ENCODE measurements at places on chromosomes 1 and 21.

GRCh38 chr21:44880405-44881197 lies 7.1 kb upstream of the PTTG1IP start:
- H3K27ac ChIP-seq = no peak overlapping the region
- no peak overlapping the region for H3K4me3 ChIP-seq
- H3K36me3 ChIP-seq = no peaks in the 10 kb centered on the region
- H3K27me3 ChIP-seq = peaks cover 9% of the 10 kb centered on the region
- no peaks in the 10 kb centered on the region for H3K4me1 ChIP-seq

- no peak for DNase-seq
- H3K36me3 ChIP-seq = peaks cover 46% of the 10 kb centered on the region
- H3K4me1 ChIP-seq = no peaks in the 10 kb centered on the region
- no peaks in the 10 kb centered on the region for H3K27me3 ChIP-seq
- peak overlapping the region; percentile 68 for H3K27ac ChIP-seq
- no peak overlapping the region for H3K4me3 ChIP-seq
These were observed 64.6 kb upstream of the DIP2A start for GRCh38 chr21:46393941-46394594.

DNA sequence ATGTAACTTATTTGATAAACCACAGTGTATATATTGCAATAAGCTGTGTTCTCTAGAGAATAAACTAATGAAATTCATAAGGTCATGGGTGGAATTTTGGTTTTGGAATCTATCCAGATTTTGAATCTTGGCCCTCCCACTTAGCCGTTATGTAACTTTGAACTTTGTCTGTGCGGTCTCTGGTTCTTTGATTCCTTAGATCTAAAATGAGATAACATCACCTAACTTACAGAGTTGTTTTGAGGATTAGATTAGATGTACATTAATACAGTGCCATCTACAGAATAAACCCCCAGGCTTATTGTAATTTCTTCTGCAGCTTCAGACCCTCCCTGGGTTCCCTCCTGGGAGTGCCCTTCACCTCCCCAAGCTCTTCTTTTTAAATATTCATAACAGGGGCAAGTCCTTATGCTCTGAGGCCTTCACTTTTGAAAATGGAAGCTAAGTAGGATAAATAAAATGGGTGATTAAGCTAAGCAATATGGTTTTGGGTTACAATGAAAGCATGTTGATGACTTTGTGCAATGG lies 124.3 kb downstream of the ATG4C start:
- DNase-seq = no peak
- no peak overlapping the region for H3K27ac ChIP-seq
- no peaks in the 10 kb centered on the region for H3K36me3 ChIP-seq
- H3K4me1 ChIP-seq = no peaks in the 10 kb centered on the region

DNA sequence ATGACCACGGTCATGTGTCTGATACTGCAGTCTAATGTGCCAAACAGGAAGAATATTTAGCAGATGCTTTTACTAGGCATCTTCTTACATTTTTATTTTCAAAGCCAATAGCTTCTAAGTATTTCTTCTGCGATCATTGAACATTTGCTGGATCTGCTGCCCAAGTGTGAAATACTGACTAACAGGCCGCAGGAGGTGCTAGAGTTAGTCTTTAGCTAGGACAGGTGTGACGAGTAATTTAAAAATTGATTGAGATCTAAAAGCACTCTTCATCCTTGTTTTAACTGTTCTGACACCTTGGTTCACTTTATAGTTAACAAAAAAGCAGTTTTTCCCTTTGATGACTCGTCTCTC lies 748 bp upstream of the FAM78B start:
- H3K27me3 ChIP-seq = peaks cover 33% of the 10 kb centered on the region
- H3K27ac ChIP-seq = no peak overlapping the region
- H3K4me3 ChIP-seq = peak overlapping the region; percentile 82
- H3K36me3 ChIP-seq = no peaks in the 10 kb centered on the region
- no peak for DNase-seq
- no peaks in the 10 kb centered on the region for H3K4me1 ChIP-seq

DNA sequence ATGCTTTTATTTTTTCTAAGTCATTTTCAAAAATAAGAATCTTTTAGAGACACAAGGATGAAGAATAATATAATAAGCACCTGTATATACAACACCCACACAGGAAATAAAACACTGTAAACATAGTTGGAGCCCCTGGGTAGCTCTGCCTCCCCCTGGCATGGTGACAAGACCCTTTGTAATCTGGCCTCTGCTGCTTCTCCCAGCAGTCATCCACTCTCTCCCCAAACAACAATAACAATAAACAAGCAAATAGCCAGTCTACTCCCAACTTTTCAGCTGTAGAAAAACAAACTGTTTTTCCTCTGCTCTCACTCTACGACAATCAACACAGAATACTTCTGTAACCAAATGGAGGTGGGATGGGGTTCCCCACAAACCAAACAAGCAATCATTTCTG lies 110.1 kb downstream of the CSMD2 start:
- DNase-seq = no peak
- no peak overlapping the region for H3K27ac ChIP-seq
- peaks cover 5% of the 10 kb centered on the region for H3K27me3 ChIP-seq
- no peaks in the 10 kb centered on the region for H3K36me3 ChIP-seq
- H3K4me3 ChIP-seq = no peak overlapping the region

DNA sequence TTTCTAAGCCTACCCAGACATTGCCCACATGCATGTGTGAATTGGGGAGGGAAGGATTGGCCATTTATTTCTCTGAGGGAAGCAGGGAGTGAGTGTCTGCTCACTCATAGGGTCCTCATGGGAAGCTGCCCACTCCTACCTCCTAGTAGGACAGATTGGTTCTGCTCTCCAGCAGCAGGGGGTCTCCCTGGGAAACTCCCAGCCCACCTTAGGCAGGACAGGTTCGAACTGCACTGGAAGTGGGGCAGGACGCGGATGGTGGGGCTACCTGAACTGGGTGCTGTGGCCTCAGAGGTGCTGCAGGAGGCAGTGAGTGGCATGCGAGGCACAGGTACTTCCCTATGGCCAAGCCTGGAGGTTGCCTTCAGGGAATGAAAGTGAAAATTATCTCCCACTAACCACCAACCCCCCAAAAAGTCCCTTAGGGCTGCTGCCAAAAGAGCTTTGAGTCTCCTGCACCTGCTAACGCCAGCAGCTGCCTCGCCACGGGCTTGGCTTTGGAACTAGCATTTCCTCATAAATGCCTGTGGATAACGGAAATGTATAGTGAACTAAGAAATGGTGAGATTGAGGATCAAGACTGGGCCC lies 157.0 kb upstream of the COA6 start:
- no peak overlapping the region for H3K27ac ChIP-seq
- H3K36me3 ChIP-seq = no peaks in the 10 kb centered on the region
- peaks cover 7% of the 10 kb centered on the region for H3K4me1 ChIP-seq
- DNase-seq = no peak

GRCh38 chr1:10735563-10736305 lies 60.7 kb downstream of the CASZ1 start:
- H3K27ac ChIP-seq = peak overlapping the region; percentile 79
- no peaks in the 10 kb centered on the region for H3K27me3 ChIP-seq
- no peaks in the 10 kb centered on the region for H3K36me3 ChIP-seq
- H3K4me1 ChIP-seq = no peaks in the 10 kb centered on the region
- no peak for DNase-seq
- no peak overlapping the region for H3K4me3 ChIP-seq

GRCh38 chr1:37308031-37308960 lies 166.1 kb upstream of the ZC3H12A start:
- H3K4me3 ChIP-seq = no peak overlapping the region
- no peaks in the 10 kb centered on the region for H3K27me3 ChIP-seq

DNA sequence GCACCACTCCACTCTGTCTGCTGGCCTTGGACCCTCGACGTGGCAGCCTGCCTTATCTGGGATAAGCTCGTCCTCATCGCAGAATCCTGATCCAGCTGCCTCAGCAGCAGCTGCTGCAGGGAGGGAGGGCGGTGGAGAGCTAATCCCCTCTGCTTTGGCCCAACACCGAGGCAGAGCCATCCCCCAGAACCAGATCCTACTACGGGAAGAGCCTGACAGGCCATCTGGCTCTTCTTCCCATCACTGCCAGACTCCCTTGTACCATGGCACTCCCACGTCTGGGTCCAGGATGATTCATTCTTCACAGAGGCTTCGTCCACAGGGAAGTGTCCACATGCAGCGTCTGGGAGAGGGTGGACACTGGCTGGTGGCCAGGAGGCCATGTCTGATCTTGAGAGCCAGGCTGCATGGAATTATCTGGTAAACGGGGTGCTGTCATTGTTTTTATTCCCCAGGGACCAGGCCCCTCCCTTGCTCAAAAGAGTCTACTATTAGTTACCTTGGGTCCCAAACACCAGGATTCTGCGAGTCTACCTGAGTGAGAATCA lies 14.6 kb upstream of the PKP1 start:
- no peak overlapping the region for H3K4me3 ChIP-seq
- H3K27me3 ChIP-seq = peaks cover 22% of the 10 kb centered on the region
- DNase-seq = peak; percentile 36
- H3K27ac ChIP-seq = no peak overlapping the region

GRCh38 chr1:119935373-119935772 lies 39.1 kb upstream of the ADAM30 start:
- peaks cover 72% of the 10 kb centered on the region for H3K36me3 ChIP-seq
- H3K27ac ChIP-seq = no peak overlapping the region
- no peaks in the 10 kb centered on the region for H3K27me3 ChIP-seq

GRCh38 chr1:62712336-62713243 lies 24.4 kb upstream of the DOCK7 start:
- no peak overlapping the region for H3K4me3 ChIP-seq
- no peak for DNase-seq
- no peaks in the 10 kb centered on the region for H3K27me3 ChIP-seq

- H3K27me3 ChIP-seq = no peaks in the 10 kb centered on the region
- no peaks in the 10 kb centered on the region for H3K4me1 ChIP-seq
- no peak overlapping the region for H3K27ac ChIP-seq
- no peaks in the 10 kb centered on the region for H3K36me3 ChIP-seq
- DNase-seq = no peak
- no peak overlapping the region for H3K4me3 ChIP-seq
These were observed 28.3 kb downstream of the POU2F1 start for GRCh38 chr1:167248707-167249642.

DNA sequence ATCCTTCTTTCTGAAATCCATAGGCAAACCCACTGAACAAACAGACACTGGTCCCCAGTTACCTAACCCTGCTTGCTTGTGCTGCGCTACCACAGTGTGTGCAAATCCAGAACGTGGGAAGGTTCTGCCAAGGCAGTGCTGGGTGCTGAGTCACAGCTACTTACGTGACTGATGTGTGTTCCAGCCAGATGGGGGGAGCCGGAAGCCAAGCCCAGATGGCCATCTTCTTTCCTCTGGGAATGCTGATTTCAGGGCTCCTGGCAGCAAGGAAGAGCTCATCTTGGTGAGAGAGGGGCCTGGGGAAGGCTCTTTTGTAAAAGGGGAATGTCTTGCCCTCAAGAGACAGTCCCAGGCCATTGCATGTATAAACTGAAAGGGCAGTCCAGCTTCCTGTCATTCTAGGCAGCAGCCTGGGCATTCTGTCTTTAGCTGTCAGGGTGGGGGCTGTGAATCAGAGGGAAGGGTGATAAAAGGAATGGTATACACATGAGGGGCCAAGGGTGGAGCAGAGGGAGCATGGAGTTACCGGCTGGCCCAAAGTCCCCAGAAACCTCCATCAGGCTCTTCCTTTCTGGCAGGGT lies 54.1 kb downstream of the CD46 start:
- H3K4me1 ChIP-seq = no peaks in the 10 kb centered on the region
- no peak overlapping the region for H3K4me3 ChIP-seq
- H3K36me3 ChIP-seq = no peaks in the 10 kb centered on the region
- peak; percentile 28 for DNase-seq

- no peaks in the 10 kb centered on the region for H3K36me3 ChIP-seq
- H3K27me3 ChIP-seq = peaks cover 47% of the 10 kb centered on the region
- H3K4me1 ChIP-seq = no peaks in the 10 kb centered on the region
- DNase-seq = peak; percentile 81
- H3K4me3 ChIP-seq = no peak overlapping the region
These were observed 127.8 kb downstream of the LMX1A start for GRCh38 chr1:165228676-165229075.

DNA sequence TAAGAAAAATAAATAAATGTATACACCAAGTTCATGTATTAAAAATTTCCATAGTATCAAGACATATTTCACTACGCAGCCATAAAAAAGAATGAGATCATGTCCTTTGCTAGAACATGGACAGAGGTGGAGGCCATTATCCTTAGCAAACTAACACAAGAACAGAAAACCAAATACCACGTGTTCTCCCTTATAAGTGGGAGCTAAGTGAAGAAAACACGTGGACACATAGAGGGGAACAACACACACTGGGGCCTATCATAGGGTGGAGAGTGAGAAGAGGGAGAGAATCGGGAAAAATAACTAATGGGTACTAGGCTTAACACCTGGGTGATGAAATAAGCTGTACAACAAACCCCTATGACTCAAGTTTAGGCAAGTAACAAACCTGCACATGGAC lies 552.4 kb upstream of the PBX1 start:
- no peaks in the 10 kb centered on the region for H3K27me3 ChIP-seq
- no peak overlapping the region for H3K4me3 ChIP-seq
- no peak for DNase-seq

DNA sequence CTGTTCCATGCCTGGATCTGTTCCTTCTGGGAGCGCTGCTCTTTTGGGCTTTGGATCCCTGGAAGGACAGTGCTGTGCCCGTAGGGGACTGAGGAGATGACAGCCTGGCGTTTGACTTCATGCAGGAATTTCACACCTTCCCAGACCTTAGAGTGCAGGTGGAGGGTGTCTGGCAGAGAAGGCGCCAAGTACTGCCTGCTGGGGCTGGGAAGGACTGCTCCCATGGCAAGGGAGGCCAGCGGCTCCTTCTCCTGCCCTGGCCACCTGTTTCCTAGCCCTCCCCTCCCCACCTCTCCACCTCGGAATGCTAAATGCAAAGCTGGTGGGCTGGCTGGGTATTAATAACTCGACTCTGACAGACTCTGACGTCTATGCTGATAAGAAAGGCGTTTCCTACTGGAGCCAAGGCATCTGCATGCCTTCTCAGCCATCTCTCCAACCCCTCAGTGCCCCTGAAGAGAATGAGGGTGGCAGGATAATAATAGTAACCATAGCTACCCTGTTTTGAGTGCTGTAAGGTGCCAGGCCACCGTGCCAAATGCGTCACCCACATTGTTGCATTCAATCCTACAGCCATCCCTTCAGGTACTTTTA lies 17.5 kb upstream of the PDIK1L start:
- H3K4me1 ChIP-seq = peaks cover 19% of the 10 kb centered on the region
- H3K27me3 ChIP-seq = no peaks in the 10 kb centered on the region
- H3K36me3 ChIP-seq = no peaks in the 10 kb centered on the region
- DNase-seq = peak; percentile 94
- peak overlapping the region; percentile 16 for H3K4me3 ChIP-seq

All from endodermal cell (in vitro differentiated cells).